ENCODE measurements at places on chromosomes 12 and 14.

DNA sequence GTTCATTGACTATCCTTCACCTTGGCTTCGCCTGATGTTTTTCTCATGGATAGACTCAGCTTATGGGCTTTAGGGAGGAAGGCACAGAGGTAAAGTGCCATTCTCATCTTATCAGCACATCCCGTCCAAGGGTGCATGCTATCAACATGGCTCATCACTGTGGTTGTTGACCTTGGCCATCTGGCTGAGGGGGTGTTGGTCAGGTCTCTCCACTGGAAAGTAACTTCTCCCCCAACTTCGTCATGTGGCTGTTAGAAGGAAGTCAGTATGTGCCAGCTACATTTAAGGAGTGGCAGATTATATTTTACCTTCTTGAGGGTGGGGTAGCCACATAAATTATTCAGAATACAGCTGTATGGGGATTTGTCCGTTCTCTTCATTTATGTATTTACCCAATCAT lies 68.9 kb downstream of the EML1 start:
- DNase-seq = no peak

- DNase-seq = no peak
Measured at GRCh38 chr14:105430042-105430441, 10.4 kb downstream of the MTA1 start.

GRCh38 chr12:42539696-42540095 lies 49.9 kb downstream of the PRICKLE1 start:
- no peak for DNase-seq

DNA sequence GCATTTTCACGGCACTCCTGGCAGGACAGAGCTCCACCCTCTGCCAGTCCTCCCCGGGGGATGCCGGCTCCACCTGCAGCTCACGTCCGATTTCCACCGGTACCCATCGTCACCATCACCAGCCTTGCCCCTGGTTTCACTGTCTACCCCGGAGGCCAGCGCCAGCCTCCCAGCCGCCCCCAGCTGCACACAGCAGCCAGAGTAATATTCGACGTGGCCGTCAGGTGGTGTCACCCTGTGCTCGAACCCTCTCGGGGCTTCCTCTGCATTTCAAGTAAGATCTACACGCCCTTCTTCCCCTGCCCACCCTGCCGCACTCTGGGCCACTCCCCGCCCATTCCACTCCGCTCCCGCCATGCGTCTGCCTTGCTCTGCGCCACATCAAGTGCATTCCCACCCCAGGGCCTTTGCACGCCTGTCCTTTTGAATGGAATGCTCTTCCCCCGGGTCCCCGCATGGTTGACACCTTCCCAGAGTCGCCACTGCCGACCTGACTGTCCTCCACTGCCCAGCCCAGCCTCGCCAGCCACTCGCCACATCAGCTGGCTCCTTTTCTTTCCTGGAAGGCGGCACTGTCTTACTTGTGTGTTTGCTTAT lies 80.3 kb downstream of the ADGRD1 start:
- no peak for DNase-seq

- peak; percentile 36 for DNase-seq
Measured at GRCh38 chr14:87149583-87150354, 843.2 kb downstream of the GALC start.

GRCh38 chr14:82414853-82415539 lies 881.3 kb upstream of the SEL1L start:
- no peak for DNase-seq

GRCh38 chr14:21308479-21309237 lies 28.8 kb downstream of the RPGRIP1 start:
- no peak for DNase-seq

- no peak for DNase-seq
Measured at GRCh38 chr12:49330631-49331379, 6.2 kb downstream of the C1QL4 start.

GRCh38 chr14:71168564-71169427 lies 261.5 kb downstream of the PCNX1 start:
- DNase-seq = no peak

DNA sequence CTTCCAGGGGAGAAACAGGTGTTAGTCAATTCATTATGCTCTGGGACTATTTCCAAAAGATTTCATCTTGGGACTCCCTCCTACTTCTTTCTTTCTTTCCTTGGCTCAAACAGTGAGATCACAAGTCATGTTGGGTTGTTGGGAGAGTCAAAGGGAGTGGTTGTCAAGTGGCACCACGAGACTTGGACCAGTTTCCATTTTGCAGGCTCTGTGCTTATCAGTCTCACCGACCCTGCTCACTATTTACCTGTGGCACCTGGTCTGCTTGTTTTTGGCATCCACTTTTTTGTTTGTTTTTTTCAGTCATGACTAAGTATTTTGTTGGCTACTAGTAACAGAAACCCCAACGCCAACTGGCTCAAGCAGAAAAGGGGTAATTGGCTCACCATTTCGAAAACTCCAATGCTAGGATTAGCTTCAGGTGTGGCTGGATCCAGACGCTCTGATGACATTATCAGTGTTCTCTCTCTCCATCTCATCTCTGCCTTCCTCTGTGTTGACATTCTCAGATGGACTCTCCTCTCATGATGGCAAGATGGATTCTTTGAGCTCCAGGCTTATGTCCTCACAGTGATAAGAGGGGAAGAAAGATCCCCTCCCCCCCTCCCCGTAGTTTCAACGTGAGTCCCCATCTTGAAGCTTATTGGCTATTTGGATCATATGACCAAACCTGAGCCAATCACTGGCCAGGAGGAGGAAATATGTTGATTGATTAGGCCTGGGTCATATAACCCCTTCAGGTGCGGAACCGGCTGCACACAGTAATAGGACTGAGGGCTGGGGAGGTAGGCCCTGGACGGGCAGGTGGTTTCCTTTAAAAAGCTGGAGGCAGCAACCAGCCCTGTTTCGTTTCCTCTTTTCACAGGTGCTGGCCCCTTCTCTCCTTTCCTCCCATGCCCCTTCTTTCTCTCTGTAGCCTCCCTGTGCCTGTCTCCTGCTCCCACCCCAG lies 84.2 kb downstream of the AACS start:
- DNase-seq = no peak

DNA sequence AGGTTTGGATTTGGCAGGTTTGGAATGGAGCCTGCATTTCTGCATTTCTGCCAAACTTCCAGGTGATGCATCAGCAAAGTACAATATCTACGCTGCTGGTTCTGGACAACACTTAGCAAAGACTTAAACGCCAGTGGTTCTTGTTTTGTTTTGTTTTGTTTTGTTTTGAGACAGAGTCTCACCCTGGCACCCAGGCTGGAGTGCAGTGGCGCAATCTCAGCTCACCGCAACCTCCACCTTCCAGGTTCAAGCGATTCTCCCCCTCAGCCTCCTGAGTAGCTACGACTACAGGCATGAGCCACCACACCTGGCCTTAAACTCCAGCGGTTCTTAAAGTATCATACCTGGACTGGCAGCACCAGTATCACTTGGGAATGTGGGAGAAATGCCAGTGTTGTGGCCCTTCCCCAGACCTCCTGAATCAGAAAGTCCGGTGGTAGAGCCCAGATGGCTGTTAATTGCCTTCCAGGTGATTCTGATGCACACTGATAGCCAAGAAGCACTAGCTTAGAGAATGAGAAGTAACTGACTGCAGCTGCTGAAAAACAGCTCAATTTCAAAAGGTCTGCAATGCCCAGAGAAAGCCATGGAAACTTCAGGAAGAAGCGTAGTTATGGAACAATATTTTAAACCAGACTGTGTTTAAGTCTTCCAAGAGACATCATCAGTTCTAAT lies 114.8 kb upstream of the FOXN3 start:
- no peak for DNase-seq

- no peak for DNase-seq
Measured at GRCh38 chr12:109686523-109686922, 27.1 kb upstream of the FAM222A start.

DNA sequence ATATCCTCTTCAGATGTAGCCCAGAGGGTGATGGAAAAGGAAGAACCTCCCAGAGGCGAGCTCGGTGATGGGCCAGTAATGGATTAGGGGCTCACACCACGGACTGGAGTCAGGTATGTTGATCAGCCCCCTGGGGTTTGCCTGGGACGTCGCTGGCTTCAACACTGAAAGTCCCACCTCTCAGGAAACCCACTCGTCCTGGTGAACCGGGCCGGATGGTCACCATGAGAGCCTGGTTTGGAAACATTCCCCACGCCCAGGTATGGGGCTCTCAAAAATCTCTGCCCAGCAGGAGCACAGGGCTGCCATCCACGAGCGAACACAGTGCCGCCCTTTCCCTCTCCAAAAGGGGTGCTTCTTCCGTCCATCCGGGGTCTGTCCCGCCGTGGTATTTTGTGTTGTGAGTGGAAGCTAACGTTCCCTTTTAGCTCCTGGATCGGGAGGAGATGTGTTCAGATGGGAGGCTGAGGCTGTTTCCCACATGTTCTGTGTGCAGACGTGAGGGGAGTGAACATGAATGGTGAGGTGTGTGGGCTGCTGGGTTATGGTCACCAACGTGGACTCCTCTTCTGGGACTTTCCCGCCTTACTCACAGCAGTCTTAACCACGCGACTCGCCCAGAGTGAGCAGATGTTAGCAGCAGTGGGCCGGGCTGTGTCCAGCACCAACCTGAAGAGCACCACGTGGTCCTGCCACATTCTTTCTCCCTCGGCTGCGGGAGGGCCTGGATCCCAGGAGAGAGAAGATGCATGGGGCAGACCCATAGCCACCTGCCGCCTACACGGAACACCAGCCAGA lies 139.2 kb downstream of the KIF26A start:
- no peak for DNase-seq

DNA sequence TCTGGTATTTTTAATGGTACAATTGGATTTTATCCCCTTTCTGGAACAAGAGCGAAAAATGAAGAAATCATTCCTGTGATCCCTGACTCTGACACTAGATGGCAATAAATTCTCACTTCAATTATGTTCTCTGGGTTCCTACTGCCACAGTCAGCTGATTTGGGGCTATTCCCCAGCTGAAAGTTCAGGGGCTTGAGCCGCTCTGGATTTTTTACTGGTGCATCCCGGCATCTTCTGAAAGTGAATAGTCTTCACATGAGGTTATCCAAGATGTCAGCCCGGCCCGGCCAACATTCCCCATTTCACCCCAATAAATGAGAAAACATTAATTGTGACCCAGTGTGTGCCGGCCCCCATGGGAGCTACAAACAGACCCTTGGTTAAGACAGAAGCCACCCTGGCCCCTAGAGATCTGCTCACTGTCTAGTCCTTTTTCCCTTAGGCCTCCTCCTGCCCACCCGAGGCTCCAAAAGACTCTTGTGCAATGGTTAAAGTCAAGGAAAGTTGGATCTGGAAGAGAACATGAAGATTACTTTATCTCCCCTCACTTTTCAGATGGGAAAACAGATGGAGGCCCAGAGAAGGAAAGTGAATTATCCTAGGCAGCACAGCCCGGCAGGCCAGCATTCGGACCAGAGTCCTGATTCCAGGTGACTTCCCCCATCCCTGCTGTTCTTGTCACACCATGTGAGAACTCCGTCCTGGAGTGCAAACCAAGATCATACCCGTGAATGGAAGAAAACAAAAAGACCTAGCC lies 20.8 kb downstream of the CKAP4 start:
- DNase-seq = peak; percentile 41

- no peak for DNase-seq
Measured at GRCh38 chr12:114406984-114407841, 1.3 kb upstream of the TBX5 start.

GRCh38 chr14:101087614-101088394 lies 184.3 kb upstream of the RTL1 start:
- DNase-seq = no peak

GRCh38 chr14:94682736-94683135 lies 70.5 kb downstream of the SERPINA3 start:
- no peak for DNase-seq

DNA sequence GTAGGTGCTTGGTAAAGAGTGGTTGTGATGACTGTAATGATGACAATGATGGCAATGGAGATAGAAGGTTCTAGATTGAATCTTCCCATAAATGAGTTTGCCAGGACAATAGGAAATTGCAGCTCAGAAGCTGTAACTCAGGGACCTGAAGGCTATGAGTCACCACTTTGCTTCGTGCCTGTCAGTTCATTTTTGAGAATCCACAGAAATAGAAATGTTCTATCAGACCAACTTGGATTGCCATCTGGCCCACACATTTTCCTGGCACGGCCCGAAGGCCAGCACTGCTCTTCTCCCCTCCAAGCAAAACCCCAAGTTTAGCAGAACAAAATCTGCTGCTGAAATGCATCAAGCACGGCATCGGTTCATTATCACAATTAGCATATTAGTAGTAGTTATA lies 1127.0 kb downstream of the BCL11B start:
- no peak for DNase-seq
